ENCODE measurements at places on chromosomes 7 and 10.

DNA sequence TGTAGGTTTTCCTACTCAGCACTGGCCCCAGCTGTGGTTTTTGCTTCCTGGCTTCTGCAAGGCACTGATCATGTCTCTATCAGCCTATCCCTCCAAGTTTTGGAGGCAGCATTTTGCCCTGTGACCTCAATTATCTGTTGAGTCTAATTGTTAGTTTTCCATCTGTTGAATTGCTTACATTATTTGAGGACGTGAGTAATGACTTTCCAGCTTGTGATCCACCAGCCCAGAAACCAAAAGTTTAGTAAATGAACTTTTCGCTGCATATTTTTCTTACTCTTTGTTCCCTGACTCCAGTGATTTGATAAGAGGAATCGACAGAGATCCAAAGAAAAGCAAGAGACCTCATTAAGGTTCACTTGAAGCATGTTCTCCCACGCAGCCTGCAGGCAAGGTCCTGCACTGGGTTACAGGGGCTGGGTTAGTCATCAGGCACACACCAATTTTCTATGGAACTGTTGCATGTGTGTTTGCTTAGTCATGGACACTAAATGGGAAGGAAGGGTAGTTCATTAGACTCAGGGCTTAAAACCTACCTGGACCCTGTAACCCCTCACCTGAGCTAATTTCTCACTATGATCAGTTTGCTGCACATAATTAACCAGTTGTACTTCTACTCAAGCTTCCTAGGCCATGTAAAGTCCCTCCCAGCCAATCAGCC lies 57.2 kb downstream of the AKR1E2 start:
- DNase-seq = no peak

DNA sequence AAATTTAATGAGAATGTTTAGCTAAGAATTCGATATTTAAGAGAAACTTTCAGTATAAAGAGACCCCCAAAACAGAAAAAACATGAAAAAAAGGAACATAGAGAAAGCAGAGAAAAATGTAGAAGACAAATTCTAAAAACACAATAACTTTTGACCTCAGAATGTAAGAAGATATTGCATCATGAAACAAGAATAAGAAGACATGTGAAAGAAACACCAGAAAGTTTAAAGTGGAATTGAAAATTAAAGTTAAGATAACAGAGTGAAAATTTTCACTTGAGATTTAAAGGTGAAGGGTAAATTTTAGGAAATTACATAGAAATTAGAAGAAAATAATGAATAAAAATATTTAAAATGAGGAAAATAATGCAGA lies 78.2 kb upstream of the FAM3C start:
- DNase-seq = no peak

- DNase-seq = no peak
These were observed 237.9 kb upstream of the MYO3A start for GRCh38 chr10:25696013-25696708.

DNA sequence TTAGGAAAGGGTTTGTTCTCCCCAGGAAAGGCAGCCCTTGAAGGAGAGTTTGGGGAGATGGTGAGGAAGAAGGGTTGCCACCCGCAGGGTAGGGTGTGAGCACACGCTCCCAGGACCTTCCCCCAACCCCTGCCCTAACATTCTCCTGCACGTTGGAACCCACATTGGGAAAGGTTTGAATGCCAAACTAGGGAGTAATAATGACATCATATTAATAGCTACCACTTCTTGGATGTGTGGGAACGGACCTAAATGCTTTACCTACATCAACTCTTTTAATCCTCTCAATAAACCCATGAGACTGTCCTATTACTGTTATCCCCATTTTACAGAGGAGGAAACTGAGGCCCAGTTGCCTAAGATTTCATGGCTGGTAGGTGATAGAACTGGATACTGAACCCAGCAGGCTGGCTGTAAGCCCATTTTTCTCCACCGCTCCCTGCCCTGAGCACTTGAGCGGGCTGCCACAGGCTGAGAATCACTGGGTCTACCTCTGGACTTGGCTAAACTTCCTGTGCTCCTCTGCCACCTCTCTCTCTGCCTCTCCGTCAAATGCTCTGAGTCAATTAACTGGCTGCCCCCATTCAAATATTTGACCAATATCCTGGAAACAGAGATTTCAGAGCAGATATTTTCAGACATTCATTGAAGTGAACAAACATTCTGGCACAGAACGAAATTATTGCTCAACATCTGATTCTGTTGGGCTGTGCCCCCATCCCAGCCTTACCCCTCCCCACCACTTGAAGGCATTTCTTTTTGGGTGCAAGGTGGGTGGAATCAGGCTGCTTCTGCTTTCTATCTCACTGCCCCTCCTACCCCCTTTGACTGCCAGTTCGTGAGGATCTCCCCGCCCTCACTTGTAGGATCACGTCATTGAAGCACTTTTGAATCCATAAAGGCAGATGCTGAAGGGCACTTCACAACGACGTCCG lies 129.7 kb downstream of the C10orf105 start:
- DNase-seq = no peak

GRCh38 chr10:55747244-55747643 lies 613.8 kb downstream of the ZWINT start:
- no peak for DNase-seq

Data from eye (tissue), 1 donor.